ENCODE measurements at places on chromosomes 12 and 14.

- no peak for DNase-seq
These were observed 86.4 kb downstream of the ST8SIA1 start for GRCh38 chr12:22248121-22248520.

- no peak for DNase-seq
These were observed at the start of gene PAPLN for GRCh38 chr14:73237219-73237785. Gene PAPLN, plus strand, starts transcription at chr14:73237506. Its CDS starts 2,273 bp downstream, at chr14:73239779.

GRCh38 chr12:6662602-6662905 lies 365 bp downstream of the ING4 start:
- no peak for DNase-seq

GRCh38 chr14:99289394-99290189 lies 17.6 kb upstream of the BCL11B start:
- no peak for DNase-seq

DNA sequence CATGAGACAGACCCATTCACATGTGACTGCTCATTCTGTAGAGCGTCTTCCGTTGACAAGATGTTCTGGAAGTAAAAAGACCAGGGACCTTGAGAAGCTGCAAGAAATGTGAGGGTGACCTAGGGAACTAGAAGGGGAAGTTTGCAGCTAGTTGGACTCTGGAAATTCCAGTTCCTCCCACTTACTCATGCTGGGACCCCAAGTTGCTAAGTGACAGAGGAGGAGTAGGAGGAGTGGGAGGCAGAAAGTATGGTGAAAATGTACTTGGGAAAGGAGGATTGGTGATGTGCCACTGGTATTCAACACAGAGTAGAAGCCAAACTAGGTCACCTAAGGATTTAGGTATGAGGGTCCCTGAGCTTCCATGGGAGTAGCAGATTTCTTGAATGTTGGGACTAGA lies 132.4 kb downstream of the KCNA5 start:
- DNase-seq, result no peak

- no peak for DNase-seq
These were observed 3.7 kb downstream of the TDG start for GRCh38 chr12:103969391-103969790.

DNA sequence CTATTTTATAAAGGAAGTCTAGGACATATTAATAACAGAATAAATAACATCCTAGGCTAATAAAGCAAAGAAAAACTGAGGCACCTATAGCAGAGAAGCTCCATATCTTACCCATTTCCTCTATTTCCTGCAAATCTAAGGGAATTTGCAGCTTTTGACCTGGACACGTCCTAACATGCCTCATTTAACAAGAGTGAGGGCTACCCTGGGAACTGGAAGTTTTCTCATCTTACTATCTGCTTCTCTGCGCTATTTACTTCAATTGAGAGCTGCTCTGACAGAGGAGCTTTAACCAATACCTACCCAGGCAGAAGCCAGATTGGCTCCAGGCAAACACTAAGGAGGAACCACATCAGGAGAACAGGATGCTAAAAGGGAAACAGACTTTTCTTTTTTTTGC lies 5.7 kb downstream of the YBX3 start:
- no peak for DNase-seq

- DNase-seq, result no peak
These were observed 2.1 kb downstream of the HELB start for GRCh38 chr12:66304296-66304900.

DNA sequence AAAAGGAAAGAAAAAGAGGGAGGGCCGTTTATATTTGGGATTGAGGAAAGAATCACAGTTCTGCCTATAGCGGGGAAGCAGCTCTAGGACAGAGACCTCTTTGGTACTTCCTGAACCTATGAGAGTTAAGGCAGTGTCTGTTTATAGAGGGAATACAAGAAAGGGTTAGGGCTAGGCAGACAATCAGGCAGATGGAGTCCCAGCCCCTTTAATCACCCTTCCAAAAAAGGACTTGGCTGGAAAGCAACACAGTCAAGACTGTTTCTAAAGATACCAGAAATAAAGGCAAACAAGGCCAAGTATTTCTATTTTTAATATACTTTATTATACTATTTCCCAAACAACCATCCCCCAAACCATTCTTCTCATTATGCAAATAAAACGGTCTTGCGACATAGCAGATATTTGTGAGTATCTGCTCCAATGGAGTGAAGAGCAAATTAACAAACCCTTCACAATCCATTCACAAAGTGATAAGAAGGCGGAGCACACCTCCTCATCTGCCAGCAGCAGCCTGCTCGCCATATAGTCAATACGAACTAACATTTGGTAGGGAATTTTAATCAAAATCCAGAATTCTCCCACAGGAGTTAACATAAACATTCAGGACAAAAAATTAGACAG lies 697 bp upstream of the GRIP1 start:
- no peak for DNase-seq

GRCh38 chr12:50597200-50598195 lies 92.7 kb downstream of the DIP2B start:
- peak; percentile 50 for DNase-seq

- DNase-seq, result no peak
These were observed 116.2 kb downstream of the DENND5B start for GRCh38 chr12:31474751-31475150.

GRCh38 chr14:49972131-49972671 lies 79.3 kb downstream of the ARF6 start:
- no peak for DNase-seq

GRCh38 chr12:5402009-5402935 lies 29.6 kb upstream of the NTF3 start:
- DNase-seq, result no peak

DNA sequence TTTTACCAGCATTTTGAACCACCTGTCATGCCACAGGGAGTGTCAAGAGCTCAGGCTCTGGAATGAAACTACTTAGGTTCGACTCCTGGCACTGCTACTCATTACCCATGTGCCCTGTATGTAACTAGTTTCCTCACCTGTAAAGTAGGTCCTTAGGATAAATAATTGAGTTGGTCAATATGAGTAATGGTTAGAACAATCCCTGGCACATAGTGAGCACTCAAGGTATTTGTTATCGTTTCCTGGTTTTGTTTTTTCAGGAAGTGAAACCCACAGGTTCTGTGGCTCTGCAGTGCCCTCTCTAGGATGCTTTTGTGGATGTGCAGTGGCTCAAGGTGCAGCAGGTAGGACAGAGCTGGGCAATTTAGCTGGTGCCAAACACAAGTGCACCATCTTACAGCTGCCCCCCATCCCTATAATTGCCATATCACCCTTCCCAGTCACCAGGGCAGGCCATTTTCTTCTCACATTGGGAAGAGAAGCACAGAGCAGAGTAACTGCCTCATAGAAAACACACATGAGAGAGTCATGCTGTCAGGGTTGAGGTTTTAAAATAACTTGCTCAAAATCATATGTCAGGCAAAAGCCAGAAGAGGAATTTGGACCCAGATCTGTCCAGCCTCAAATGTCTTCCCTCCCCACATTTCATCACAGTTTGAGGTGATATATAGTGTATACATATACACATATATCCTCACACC lies 297.5 kb downstream of the RPAP3 start:
- no peak for DNase-seq

GRCh38 chr12:65325183-65325582 lies 46.7 kb downstream of the MSRB3 start:
- no peak for DNase-seq

DNA sequence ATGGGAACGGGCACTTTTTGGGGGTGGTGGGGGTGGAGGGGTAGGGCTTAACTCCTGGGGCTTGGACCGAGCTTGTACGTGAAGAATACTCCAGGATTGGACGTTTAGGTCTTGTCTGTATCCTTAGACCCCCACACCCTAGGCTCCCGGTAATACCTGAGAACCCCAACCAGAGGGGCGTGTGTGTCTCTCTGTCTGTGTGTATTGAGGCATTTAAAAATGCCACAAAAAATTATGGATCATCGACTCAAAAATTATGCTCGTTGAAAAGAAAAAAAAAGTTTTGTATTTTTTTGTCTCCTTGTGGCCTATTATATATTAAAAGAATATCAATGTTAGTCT lies 459 bp downstream of the PPFIBP1 start:
- DNase-seq, result no peak

DNA sequence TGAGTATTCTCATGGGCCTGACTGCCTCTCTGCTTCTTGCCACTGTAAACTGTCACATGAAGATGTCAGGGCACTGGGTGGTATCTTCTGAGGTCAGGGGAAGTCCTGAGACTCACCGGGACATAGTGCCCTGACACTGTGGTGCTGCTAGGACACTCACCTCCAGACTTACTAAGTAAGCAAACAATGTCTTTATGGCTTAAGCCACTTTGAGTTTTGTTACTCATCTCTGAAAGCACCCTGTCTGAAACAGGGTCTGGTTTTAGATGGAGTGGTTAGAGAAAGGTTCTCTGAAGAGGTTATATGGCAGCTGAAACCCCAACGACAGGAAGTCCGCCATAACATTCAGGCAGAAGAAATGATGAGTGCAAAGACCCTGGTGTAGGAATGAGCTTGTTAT lies 22.7 kb downstream of the GPR19 start:
- no peak for DNase-seq

- no peak for DNase-seq
These were observed 55.0 kb upstream of the TMTC1 start for GRCh38 chr12:29838768-29839167.

DNA sequence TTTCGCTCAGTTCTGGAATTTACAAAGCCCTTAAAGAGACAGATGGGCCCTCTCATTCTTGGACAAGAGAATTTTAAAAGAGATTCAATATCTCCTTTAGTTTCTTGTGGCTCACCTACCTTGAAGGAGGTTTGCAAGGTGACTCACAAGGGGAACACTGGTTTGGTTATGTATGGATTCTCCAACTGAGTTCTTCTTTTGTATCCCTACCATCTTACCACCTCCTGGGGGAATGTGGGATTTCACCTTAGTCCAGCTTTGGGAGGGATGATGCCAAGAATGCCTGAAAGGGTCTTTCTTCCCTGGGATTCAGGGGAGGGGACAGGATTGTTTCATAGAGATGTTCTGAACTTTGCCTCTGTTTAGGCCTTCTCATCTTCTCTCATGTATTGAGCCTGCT lies 3.7 kb downstream of the PPP4R4 start:
- no peak for DNase-seq

Data from activated naive CD8-positive, alpha-beta T cell treated with anti-CD3 and anti-CD28 coated beads for 36 hours (primary cell).